ENCODE measurements at places on chromosomes 16 and 17.

GRCh38 chr16:81651758-81652718 lies 127.1 kb upstream of the PLCG2 start:
- DNase-seq: no peak

- no peak for DNase-seq
Observed at GRCh38 chr16:81860287-81861266, 81.5 kb downstream of the PLCG2 start.

DNA sequence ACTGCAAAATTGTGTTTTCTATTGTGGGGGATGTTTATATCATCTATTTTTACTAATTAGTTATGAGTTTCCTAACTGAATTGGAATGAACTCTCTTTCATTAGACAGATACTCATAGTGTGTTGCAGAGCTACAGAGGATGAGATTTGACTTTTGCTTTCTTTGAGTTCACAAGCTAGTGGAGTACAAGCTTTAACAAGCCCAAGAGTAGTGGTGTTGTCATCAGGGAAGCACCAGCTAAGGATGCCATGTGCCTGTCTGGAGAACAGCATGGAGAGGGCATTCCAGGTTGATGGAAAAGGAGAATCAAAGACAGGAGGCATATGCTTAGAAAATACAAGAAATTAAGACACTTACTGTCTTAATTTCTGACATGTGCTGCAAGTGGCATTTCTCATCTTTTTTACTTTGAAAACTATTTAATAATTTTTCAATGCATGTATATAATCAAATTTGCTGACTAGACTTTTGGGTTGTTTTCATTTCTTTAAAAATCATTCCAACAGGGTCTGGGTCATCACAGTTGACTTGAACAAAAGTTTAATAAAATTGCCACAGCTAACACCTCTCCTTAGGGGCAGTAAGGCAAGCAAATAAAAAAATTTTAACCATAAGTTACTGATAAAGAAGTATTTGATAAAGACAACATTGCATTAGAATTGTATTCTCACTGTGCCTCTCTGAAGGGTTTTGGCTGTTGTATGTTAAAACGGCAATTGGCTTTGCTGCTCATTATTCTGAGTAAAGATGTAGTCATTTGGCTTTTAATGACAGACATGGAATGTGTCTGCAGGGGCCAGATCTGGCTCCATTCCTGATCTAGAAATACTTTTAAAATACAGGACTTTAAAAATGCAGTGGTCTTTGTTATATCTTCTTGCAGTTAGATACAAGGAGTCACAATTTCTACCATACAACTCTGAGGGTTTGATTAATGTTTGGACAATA lies 323.7 kb upstream of the CDH11 start:
- DNase-seq: no peak

DNA sequence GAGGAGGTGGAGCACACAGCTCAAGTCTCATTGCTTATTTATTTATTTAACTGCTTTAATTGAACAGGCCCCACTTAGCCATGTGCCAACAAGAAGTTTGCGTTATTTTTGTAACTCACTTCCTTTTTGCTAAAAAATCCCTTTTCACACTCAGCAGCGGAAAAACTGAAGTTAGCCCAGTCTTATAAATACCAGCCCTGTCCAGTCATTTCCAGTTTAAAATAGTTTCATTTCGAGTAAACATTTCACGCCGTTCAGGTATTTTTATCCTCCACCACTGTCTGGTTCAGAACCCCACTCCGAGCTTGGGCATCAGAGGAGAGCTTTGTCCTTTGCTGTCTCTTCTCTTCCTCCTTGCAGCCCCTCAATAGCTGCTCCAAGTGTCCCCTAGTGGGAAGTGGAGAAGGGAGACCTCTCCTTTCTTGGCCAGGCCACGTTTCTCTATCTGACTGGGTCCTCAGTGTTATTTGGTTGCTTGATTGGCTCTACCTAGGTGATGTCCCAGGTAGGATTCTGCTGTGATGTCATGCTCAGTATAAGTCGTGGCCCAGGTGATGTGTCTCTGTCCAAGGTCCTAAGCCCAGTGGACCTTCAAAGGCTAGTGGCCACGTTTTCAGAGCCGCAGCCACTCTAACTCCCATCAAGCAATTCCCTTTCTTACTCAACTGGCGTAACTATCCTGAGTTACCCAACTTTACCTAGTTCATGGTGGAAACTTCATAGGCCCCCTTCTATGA lies 53.0 kb upstream of the GAS7 start:
- DNase-seq: no peak

- DNase-seq: no peak
Observed at GRCh38 chr17:35213412-35213940, 19.3 kb upstream of the SLC35G3 start.

DNA sequence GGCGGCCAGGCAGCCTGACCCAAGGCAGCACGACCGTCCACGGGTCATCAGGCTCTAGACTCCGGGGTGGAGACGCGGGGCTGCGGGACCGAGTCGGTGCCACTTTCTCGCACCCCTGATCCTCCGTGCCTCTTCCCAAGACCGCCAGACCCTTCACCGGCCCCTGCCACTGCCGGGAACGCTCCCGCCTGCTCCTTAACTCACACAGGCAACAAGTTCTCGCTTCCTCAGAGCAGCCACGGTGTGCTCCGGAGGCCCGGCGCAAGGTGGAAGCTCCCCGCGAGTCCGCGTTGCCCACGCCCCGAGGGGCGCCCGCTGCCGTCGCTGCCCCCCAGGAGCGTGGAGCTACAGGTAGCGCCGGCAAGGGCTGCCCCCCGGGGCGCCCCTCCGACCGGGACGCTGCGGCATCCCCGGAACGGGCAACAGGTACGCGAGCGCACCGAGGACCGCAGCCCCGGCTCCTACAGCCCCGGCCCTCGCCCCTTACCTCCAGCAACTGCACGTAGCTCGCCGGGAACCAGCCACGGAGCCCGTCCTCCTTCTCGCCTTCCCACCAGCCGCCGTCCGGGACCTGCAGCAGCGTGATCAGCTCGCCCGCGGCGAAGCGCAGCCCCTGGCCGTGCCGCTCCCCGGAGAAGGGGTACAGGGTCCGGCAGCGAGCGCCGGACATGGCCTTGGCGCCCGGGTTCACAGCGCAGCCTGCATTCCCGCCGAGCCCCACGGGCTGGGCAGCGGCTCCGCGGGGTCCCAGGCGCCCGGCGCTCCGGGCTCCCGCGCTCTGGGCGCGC lies 491 bp downstream of the GAS7 start:
- DNase-seq: no peak

DNA sequence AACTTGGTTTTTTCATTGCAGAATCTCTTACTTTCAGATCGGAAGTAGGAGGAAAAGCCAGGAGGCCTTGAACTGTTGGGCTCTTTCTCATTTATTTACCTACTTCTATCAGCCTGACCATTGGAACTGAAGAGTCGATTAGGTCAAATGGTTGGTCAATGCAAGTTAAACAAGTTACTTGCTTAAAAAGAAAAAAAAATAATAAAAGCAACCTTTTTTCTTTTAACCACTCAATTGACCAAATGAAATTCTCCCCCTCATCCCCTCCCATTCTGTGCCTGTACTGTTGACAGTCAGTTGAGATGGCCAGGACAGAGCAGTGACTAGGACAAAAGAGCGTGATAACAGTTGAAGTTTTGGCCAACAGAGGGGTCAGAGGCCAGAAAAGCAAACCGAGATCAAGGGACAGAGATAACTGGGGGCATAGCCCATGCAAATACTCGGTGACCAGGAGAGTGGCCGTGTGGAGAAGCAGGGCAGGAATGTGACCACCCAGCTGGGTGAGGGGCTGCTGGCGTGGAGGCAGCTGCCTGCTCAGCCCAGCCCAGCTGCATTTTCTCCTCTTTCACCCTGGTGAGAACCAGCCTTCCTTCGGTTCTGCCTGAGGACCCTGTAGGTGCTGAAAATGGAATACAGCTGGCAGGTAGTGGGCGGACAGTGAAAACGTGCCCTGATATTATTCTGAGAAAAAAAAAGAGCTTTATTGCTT lies 72.2 kb downstream of the HS3ST3B1 start:
- peak; percentile 30 for DNase-seq

- no peak for DNase-seq
Observed at GRCh38 chr16:62870554-62870953, 834.3 kb upstream of the CDH8 start.

GRCh38 chr17:27751166-27751565 lies 49.2 kb downstream of the NOS2 start:
- DNase-seq: no peak

- peak; percentile 95 for DNase-seq
Observed at GRCh38 chr16:78099271-78100111, at the start of gene WWOX. TSS of gene WWOX (plus strand) at chr16:78099654.

GRCh38 chr17:51354936-51355335 lies 94.6 kb downstream of the UTP18 start:
- no peak for DNase-seq

- peak; percentile 61 for DNase-seq
Observed at GRCh38 chr17:31413874-31414549, 22.5 kb downstream of the RAB11FIP4 start.

GRCh38 chr17:75774991-75775668 lies 9.5 kb upstream of the UNK start:
- no peak for DNase-seq

- no peak for DNase-seq
Observed at GRCh38 chr17:73943416-73944110, 259.9 kb upstream of the RPL38 start.

GRCh38 chr17:58380207-58381123 lies 28.5 kb upstream of the SUPT4H1 start:
- no peak for DNase-seq

DNA sequence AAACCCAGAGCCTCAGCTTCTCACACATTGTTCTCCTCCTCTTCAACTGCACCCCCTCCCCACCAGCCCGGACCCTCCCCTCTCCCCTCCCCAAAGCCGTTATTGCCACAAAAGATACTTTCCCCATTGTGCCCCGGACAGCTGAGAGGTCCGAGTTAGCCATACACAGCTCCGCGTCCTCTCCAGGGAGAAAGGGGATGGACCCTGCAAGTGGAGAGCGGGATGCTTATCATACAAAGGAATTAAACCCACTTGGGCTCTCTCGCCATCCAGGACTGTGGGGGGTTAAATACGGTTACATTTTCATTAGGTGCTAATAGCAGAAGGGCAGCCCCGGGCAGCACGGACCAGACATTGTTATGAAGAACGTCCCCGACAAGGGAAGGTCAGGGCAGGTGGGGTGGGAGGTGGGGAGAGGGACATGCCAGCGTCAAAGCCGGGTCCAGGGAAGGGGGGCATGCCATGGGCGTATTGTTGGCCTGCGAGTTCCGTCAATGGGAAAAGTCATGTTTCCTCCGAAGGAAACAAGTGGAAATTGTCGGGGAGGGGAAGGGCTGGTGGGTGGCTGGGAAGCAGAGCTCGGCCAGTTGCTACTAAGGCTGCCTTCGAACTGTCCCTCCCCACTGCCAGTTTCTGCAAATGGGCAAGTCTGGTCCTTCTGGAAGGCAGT lies 99.1 kb downstream of the SOX9 start:
- no peak for DNase-seq

GRCh38 chr16:70568601-70569237 lies 45.1 kb downstream of the SF3B3 start:
- no peak for DNase-seq

- DNase-seq: no peak
Observed at GRCh38 chr17:32746280-32746679, 130.6 kb downstream of the MYO1D start.

DNA sequence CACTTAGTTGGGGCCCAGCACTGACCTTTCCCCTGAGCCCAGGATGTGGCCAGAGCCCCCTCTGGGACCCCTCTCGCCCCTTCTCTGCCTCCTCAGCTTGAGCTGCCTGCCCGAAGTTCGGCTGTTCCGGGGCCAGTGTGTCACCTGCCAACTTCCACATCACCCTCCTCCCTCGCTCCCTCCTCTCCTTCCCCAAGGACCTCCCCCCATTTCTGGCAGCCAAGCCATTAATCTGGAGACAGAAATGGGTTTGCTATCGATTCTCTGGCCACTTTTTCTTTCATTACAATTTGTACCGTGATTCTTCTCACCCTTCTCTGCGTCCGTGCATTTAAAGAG lies 8.8 kb upstream of the ADAM11 start:
- DNase-seq: no peak

GRCh38 chr17:48759288-48759687 lies 30.7 kb upstream of the HOXB13 start:
- DNase-seq: no peak

- peak; percentile 80 for DNase-seq
Observed at GRCh38 chr17:34797720-34798119, 163.5 kb downstream of the CCT6B start.

DNA sequence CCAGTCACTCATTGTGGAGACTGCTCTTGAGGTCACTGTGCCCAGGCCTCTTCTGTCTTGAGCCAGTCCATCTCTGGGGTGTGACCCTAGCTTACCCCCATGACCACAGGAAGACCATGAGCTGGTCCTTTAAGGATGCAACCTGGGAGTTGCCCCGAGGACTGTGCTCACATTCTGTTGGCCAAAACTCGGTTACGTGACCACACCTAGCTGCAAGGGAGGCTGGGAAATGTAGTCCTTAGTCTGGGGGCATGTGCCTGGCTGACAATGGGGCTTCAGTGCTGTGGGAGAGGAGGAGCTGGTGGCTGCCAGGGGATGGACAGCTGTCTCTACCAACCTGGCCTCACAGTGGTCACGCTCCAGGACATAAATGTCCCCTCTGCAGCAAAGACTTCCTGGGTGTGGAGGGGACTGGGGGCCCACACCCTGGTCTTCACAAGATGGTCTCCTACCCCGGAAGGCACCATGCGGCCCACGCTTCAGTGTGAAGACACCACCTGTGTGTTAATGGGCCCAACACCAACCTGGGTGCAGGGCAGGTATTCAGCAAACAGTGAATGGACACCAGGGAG lies 55.4 kb downstream of the JPH3 start:
- no peak for DNase-seq

- DNase-seq: no peak
Observed at GRCh38 chr16:64159976-64160375, 961.9 kb downstream of the CDH11 start.

DNA sequence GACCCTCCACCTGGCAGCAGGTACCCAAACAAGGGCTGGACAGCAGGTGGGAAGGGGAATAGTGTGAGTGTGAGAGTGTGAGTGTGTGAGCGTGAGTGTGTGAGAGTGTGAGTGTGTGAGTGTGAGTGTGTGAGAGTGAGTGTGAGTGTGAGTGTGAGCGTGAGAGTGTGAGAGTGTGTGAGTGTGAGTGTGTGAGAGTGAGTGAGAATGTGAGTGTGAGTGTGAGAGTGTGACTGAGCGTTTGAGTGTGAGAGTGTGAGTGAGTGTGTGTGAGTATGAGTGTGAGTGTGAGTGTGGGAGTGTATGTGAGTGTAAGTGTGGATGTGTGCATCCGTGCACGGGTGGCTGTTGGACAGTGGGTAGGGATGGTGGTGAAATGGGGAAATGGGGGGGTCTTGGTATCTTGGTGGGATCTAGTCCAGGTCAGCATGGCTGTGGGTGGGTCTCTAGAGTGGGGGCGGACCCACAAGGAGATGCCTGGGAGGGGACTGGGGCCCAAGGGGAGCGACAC lies 408 bp downstream of the ADGRG1 start:
- no peak for DNase-seq

DNA sequence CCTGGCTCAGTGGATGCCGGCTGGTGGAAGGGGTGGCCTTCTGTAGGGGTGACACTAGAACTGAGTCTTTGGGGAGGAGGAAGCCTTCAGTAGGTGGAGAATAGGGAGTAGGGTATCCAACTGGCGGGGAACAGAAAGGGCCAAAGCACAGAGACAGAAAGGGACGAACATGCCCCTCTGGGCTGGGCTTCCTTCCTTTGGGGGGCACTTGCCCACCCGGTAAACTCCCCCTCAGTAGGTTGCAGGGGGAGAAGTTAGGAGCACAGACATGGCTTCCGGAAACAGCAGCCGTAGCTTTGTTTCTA lies 774 bp downstream of the ENGASE start:
- no peak for DNase-seq

- no peak for DNase-seq
Observed at GRCh38 chr16:76280421-76281215, 3.4 kb downstream of the CNTNAP4 start.

Measured in neuronal stem cell (in vitro differentiated cells).